ENCODE measurements at places on chromosomes 11 and 22.

GRCh38 chr11:59706518-59707285, 6.9 kb downstream of the OR10V1 start:
- no peak for DNase-seq

DNA sequence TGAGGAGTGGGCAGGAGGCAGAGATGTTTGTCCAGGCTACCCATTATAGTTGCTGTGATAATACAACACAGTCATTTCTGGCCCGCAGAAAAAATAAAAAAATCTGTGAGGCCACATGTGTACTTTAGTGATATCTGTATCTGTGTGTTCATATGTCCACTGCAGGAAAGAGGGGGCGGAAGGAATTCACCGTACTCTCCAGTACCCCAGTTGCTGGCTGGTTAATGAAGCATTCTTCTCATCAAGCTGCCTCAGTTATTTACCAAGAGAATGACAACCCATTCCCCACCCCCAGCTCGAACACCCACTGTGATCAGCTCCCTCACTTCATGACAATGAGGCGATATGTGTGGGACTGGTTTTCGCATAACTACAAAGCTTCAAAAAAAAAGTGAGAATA, 309.3 kb downstream of the SOX6 start:
- no peak for DNase-seq

DNA sequence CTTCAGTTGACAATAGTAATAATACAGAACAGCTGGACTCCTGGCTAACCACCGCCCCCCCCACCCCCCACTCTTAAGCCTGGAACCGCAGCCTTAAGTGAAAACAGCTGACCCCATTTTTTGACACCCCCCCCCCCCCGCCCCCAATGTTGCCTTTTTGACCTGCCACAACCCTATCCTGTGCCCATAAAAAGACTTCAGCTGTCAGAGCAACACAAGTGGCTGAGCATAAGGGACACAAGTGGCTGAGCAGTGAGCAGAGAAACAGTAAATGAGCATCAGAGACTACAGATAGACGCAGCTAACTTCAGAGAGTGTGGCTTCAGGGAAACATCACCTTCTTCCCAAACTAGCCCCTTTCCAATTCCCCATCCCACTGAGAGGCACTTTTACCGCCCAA, 1493.8 kb downstream of the LRRC4C start:
- DNase-seq: no peak

DNA sequence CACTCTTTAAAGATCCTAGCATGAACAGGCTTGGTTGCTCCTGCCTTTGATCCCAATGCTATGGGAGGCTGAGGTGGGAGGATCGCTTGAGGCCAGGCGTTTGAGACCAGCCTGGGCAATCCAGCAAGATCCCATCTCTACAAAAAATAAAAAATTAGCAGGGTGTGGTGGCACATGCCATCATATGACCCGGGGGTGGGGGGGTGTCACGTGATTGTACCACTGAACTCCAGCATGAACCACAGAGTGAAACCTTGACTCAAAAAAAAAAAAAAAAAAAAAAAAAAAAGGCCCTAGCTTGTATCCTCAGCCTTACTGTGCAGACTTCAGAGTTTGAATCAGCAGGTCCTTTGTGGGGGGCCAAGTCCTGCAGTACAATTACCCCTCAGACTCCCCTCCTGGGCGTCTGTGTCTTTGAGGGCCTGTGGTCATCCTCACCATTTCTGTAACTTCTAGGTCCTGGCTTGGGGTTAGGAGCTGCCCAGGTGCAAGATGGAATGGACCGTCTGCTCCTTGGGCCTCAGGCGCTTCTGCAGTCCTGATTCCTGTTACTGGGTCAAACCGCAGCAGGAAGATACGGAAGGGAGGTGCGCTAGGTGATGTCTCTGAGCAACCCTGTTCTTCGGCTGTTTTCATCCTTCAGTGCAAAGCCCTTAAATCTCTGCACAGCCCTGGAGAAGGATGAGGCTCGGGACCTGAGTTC, 208.1 kb downstream of the CTTN start:
- no peak for DNase-seq

DNA sequence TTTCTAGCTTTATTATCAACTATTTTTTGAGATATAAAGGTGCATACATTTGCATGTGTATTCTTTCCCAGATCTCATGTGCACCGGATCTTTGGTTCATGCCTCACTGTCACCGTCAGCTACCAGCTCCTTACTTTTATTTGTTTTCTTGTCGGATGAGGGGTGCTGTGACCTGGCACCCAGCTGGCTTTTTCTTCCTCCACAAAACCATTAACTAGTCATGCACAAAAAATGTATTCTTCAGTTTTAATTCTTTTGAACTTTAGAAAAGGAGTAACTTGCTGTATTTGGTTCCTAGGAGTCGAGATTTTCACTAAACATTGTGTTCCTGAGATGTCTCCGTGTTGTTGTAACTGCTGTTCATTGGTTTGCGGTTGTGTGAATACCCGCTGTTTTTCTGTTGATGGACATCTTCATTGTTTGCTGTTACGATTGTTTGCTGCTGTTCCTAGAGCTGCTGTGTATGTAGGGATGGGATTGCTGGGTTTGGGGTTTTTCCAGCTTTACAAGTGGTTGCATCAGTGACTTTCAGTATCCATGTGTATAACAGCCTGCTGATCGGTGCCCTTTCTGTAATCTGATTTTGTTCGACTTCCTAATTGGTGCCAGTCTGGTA, 39.4 kb downstream of the MOV10L1 start:
- no peak for DNase-seq

DNA sequence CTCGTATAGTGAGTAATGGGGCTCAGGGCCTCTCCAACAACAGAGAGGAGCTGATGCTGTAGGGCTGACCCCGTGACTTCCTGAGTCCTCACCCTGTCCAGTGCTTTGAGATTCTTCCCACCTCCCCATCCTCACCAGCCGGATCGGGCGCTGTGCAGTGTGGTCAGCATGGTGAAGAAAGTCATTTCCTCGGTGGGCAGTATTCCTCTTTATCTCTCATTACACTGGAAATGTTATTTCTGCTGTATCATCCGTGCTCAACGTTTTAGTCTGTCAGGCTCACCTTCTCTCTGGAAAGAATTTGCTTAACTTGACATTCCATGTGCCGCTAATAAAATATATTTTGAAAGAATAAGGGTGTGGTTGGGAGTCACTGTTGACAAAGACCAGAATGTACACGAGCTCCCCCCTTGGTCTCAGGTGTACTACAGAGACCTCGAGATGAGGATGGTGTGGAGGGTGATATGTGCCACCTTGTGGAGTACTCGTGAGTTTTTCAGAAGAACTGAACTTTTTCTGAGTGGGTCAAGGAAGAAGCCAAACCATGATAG, 25.7 kb upstream of the SCGB1A1 start:
- no peak for DNase-seq

DNA sequence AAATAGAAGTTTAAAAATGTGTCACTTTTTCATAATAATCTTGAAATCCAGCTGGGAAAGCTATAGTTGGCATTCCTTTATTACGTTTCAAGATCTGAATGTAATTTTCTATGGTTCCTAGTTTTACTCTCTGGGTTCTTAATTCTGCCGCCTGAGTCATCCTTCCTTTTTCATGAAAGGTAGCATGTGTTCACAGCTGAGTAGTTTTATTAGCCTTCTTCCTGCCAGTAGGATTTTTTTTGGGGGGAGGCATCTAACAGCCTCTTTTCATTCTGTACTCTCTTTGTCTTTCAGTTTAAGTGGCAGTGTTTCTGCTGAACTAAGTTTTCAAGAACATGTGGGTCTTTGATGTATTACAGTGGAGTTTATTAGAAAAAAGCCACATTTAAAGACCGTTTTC, 36.5 kb downstream of the OR2AG2 start:
- no peak for DNase-seq

GRCh38 chr11:134625151-134625550, 213.1 kb upstream of the B3GAT1 start:
- DNase-seq: no peak

GRCh38 chr11:20530942-20531703, 68.3 kb upstream of the SLC6A5 start:
- DNase-seq: no peak
